ENCODE measurements at places on chromosomes 11 and 22.
A peak's percentile ranks its signal among the peaks of the same experiment; 100 is the strongest.

GRCh38 chr22:27397954-27398342, 403.6 kb downstream of the MN1 start:
- no peak for DNase-seq

GRCh38 chr11:27599217-27599616, 92.6 kb upstream of the LIN7C start:
- DNase-seq: no peak

GRCh38 chr22:35488513-35488912, 52.1 kb upstream of the RASD2 start:
- DNase-seq: no peak

DNA sequence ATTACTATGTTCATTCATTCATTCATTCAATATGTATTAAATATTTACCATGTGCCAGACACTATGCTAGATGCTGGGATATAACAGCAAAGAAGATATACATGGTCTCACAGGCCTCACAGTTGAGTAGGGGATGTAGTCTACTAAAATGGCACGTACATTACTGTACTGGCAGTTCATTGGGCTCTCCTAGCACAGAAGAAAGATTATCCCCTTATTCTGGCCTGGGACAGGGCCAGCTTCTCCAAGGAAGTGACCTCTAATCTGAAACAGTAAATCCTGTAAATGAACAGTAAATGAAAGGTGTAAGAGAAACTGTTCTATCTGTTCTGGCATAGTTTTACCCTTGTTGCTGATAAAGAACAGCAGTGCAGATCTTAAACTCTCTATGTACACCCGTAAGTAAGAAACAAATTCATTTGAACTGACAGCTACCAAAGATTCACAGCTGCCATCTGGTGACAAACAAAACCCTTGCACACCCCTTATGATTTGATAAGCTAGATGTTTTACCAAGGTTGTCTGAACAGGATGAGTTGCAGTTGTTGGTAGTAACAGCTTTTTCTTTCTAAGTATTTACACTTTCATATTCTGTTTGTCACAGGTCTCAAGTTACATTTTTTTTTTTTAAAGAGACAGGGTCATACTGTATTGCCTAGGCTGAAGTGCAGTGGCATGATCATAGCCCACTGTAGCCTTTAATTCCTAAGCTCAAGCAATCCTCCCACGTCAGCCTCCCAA, 263.1 kb downstream of the TMEM135 start:
- no peak for DNase-seq

DNA sequence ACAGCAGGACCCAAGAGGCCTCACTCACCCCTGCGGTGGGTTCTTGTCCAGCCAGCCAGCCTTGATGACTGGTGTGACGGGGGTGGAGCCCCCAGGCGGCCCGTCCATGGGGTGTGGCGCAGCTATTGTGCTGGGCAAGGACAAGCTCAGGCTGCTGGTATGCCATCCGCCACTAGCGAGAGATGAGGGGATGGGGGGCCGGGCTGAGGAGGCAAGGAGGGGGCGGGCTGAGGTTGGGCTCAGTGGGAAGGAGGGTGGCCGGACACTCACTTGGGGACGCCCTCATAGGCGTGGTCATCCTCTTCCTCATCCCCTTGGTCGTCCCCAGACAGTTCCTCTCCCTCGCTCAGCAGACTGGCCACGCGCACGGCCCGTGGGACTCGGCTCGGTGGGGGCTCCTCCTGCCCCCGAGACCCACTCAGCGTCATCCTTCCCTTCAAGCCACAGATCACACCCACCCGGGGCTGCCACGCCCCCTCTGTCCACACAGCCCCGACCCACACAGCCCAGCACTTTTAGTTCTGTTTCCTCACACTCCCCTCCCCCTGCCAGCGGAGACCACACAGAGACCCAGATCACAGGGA, 38.0 kb upstream of the PDE2A start:
- no peak for DNase-seq

DNA sequence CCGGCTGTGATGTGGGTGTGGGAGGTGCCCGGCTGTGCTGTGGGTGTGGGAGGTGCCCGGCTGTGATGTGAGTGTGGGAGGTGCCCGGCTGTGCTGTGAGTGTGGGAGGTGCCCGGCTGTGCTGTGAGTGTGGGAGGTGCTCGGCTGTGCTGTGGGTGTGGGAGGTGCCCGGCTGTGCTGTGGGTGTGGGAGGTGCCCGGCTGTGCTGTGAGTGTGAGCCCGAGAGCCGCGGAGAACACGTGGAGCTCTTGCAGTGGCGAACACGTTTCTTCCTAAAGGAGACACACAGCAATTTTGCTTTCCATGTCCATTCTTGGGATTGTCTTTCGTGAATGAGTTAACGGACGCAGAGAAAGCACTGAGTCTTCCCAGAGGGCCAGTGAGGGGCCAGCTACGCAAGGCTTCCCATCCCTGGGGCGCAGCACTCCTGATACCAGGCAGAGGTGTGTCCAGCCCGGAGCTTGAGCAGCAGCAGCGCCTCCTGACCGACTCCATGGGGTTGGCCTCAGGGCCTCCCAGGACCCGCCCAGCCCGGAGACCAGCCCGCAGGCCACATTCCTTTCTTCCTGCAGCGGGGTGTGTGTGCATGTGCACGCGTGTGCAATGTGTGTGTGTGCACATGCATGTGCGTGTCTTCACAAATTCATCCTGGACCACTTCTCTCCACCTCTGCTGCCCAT, 245.0 kb upstream of the B3GAT1 start:
- DNase-seq: no peak

GRCh38 chr22:24532075-24532474, 22.9 kb downstream of the GUCD1 start:
- no peak for DNase-seq

- DNase-seq: no peak
These were observed 14.6 kb downstream of the MRGPRD start for GRCh38 chr11:68965901-68966853.

DNA sequence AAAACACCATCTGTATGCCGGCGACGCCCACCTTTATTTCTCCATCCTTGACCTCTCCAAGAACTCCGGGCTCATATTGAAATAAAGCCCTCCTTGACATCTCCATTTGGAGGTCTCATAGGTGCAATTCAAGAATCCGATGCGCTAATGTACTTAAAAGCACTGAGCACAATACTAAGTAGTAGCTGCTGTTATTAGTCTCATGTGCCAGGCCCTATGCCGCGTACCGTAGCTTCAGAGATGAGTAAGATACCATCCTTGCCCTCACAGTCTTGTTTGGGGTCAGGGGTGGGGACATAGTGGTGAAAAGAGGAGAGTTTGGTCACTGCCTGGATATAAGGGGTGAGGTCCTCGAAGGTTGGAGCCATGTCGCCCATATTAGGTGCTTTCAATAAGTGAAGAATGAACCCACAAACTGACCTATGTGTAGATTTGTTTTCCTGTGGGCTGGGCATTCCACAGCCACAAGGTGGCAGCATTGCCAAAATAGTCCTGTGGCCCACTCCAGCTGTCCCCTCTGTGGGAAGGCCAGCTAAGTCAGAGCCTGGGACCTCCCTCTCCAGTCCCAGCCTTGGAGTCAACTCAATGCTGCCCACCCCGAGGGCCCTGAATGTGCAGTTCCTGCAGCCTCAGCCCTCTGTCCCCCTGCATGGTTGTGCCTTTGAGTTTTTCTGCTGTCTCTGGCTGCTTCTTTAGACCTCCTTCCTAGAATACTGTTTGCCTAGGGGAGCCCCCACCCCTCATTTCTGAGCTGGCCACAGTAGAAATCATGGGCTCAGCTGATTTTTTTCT, 6.5 kb downstream of the DCPS start:
- no peak for DNase-seq

- DNase-seq: no peak
These were observed 2.0 kb downstream of the OR52W1 start for GRCh38 chr11:6200975-6201374.

DNA sequence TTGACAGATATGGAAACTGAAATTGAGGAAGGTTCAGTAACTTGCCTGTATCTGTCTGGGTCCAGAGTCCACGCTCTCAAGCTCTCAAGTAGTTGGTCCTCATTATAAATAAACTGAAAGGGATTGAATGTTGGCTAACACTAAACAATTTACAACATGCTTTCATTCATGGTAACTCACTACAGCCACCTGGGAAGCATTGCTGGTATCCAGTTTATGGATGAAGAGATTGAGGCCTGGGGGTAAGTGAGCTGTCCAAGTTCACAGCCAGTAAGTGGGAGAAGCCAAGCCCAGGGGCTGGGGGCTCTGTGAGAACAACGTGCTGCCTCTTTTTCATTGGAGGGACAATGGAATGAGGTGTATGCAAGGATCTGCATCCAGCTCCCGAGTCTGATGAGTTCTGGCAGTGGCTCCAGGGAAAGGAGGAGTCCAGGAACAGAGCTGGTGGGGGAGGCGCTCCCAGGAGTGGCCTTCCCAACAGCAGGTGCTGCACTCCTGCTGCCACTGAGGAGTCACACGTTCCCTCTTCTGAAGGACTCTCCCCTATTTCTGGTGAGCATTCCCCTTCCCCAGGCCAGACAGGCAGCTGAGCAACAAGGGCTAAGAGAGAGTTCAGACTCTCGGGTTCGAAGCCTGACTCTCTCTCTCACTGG, 175.8 kb downstream of the CSNK2A3 start:
- DNase-seq: no peak

DNA sequence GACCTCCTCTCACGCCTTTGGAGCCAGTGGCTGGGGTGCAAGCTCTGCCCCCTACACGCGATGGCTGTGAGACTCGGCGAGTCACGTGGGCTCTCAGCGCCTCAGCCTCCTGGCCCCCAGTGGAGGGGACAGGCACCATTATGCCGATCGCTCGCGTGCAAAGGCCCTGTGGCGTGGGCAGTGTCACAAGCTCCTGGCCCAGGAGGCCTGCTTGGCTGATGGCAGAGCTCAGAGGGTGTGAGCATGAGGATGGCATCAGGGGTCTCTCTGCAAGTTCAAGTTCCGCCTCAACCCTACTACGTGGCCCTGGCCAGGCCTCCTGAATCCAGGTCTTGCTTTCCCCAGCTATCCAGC, 90.8 kb upstream of the KCNQ1OT1 start:
- DNase-seq: no peak

- peak; percentile 53 for DNase-seq
These were observed 27.7 kb downstream of the CACNA1I start for GRCh38 chr22:39598017-39598965.

DNA sequence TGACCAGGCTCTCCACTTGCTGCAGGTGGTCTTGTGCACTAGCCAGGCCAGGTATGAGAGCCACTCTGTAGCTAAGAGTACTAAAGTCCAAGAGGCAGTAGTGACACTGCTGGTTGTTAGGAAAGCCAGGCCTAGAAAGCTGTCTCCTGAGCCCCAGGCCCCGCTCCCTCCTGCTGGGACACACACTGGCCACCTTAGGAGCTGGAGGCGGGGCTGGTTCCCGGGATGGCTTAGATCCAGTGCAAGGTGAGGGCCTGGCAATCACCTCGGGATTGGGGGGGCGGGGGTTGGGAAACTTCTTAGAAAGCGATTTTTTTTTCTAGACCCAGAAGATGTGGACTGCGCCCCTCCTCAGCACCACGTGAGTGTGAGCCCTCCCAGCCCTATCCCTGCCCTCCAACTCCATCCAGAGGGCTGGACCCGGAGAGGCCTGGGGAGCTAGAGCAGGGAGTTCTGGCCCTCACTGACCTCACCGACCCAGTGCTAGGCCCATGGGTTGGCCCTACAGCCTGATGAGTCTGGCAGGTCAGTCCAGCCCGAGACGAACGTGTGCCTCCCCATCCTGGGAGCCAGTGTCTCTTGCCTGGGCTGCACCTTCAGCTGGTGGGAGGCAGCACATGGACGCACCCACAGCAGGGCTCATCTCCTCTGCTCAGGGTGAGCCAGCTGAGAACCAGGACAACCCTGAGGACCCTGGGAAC, 18.1 kb downstream of the SLC37A2 start:
- DNase-seq: no peak

- DNase-seq: no peak
These were observed 27.8 kb upstream of the UBASH3B start for GRCh38 chr11:122627745-122628144.
